ENCODE measurements at places on chromosomes 4 and X.

DNA sequence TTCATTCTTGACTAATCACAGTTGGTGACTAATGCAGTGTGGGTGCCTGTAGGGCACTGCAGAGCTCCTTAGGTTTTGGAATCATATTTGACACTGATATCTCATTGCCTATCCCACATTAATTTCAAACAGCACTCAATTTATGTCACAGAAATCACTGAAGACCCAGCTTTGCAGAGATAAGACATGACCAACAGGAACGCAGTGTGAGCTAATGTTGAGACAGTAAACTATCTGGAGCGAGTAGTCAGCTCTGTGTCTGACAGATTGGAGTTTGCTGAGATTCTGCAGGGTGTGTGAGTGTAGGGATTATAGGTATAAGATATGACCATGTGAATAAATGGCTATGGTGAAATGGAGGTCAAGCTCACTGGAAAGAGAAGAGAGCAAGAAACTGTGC, 1586.1 kb upstream of the AGA start:
- no peak for DNase-seq

DNA sequence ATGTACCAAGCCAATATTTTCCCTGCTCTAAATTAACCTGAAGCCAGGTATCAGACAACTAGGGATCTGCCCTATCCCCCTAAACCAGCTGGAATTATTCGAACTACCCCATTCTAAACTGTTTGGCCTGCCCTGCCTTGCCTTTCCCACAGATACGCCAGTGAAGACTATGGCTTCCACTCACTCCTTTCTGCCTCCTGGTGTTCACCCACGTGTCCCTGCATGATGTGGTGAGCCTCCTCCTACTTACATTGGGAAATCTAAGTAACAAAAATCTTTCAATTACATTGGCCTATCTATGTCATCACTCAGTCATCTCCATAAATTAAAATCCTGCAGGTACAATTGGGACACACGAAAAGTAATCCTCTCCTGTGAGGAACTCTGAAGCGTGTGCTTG, 6.1 kb upstream of the LDOC1 start:
- DNase-seq = no peak

- DNase-seq = no peak
Observed at GRCh38 chr4:70564033-70564432, 28.0 kb upstream of the AMBN start.

DNA sequence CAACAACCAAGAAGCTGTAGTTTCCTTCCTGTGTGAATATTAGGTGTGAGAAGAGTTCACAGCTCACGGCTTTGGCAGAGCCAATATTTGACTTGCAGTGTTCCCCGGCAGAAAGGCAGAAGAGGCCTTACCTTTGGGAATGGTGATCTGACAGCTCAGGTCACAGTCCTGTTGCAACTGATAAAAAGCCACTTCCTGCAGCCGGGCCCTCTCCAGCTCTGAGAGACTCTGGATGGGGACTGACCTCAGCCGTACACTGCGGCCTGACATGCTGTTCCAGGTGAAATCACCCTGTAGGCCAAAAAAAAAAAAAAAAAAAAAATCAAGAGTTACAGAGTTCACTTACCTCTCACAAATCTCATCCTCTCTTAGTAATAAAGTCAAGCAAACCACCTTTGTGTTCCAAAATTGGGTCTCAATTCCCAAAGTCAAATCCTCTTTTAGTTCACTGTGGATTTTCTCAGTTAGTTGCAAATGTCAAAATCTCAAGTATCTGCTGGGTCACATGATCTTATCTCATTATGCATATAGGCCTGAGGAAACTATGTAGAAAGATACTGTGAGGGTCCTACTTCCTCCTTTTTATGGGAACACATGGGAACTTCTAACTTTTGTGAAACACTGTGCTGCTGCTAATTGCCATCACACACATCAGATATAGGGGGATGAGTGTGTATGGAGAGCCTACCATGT, 38.6 kb upstream of the AMELX start:
- no peak for DNase-seq

DNA sequence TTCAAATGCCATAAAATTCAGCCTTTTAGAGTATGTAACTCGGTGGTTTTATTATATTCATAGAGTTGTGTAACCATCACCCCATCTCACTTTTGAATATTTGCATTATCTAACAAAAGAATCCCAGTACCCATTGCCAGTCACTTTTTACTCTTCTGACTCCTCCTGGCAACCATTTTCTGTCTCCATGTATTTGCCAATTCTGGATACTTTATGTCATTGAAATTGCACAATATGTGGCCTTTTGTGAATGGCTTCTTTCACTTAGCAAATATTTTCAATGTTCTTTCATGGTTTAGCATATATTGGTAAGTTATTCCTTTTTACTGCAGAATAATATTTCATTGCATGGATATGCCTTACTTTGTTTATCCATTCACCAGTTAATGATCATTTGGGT, 79.9 kb downstream of the SLIT2 start:
- no peak for DNase-seq

DNA sequence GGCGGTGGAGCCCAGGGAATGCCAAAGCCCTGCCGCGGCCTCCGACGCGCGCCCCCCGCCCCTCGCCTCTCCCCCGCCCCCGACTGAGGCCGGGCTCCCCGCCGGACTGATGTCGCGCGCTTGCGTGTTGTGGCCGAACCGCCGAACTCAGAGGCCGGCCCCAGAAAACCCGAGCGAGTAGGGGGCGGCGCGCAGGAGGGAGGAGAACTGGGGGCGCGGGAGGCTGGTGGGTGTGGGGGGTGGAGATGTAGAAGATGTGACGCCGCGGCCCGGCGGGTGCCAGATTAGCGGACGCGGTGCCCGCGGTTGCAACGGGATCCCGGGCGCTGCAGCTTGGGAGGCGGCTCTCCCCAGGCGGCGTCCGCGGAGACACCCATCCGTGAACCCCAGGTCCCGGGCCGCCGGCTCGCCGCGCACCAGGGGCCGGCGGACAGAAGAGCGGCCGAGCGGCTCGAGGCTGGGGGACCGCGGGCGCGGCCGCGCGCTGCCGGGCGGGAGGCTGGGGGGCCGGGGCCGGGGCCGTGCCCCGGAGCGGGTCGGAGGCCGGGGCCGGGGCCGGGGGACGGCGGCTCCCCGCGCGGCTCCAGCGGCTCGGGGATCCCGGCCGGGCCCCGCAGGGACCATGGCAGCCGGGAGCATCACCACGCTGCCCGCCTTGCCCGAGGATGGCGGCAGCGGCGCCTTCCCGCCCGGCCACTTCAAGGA, at the start of gene FGF2:
TSS of gene FGF2 (plus strand) at position 279 of the 705 bp plus-strand sequence. CDS start at position 623, 344 bp downstream.
- no peak for DNase-seq

GRCh38 chr4:98638661-98639060, 19.8 kb downstream of the TSPAN5 start:
- DNase-seq = no peak

- DNase-seq = no peak
Observed at GRCh38 chr4:179755322-179755721, 2313.1 kb upstream of the AGA start.

DNA sequence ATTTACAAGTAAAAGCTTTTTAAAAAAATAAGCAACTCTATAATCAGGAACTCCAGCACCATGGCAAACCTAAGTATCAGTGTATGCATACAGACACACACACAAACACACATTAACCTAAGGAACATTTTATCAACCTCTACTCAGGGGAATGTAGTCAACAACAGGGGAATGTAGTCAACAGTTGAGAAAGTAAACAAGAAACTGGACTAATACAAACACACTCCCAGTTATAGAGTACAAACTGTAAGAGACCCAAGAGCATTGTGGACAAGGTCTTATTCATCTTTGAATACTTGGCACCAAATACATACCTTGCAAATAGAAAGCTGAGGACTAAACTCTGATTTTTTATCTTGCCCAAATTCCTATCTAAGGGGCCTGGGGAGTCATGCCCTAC, 36.2 kb downstream of the PAPSS1 start:
- no peak for DNase-seq

GRCh38 chr4:74483226-74483911, 38.4 kb downstream of the AREG start:
- no peak for DNase-seq

DNA sequence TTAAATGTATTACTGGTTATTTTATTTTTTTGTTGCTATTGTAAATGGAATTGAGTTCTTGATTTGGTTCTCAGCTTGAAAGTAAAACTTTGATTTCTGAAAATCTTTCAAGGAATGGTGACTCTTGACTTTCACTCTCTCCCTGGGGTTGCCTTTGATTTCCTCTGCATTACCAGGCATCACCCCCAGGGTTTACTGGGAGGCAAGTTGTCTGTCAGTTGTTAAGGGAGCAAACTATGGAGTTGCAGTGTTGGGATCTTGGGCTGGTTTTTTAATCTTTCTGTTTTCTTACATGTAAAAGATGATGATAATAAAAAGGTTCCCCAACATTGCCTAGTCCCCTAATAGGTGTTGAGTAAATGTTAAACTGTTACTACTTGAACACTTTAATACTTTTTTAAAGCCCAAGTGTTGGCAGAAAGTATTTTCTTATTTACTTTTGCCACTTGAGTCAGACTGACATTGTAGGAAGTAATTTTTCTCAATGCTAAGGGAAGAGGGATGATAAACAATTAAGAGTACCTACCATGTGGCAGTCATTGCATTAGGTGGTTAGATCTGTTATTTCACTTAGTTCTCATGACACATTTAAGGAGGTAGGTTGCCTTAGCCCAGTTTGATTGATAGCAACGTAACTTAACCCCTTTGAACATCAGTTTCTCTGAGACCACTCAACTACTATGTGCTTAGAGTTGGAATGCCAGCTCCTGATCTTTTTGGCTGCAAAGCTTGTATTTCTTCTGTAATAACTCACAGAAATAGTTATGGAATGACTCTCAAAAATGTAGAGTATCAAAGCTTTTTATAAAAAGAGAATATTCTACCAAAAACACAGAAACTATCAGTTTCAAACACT, 67.1 kb downstream of the DCLK2 start:
- DNase-seq = no peak

DNA sequence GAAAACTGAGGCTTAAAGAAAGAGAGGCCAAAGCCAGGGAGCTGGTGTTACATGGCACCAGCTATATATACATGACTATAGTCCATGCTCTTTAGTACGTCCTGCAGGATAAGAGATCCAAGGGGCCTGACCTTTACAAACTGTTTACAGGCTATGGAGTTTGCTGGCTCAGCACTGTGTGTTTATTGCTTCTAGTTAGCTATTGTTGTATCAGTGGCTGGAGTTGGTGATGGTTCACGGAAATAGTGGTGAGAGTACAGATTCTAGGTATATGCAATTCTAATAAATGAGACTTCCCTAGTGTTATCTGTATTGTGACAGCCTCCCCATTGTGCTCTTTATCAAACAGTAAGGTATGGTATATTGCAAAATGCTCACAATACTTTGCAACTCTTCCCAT, 46.5 kb downstream of the REPS2 start:
- no peak for DNase-seq

- no peak for DNase-seq
Observed at GRCh38 chrX:49762175-49762720, 66.5 kb upstream of the PAGE1 start.

GRCh38 chr4:41696131-41696530, 52.4 kb downstream of the PHOX2B start:
- DNase-seq = no peak

GRCh38 chr4:19239565-19239964, 1012.1 kb upstream of the SLIT2 start:
- no peak for DNase-seq

DNA sequence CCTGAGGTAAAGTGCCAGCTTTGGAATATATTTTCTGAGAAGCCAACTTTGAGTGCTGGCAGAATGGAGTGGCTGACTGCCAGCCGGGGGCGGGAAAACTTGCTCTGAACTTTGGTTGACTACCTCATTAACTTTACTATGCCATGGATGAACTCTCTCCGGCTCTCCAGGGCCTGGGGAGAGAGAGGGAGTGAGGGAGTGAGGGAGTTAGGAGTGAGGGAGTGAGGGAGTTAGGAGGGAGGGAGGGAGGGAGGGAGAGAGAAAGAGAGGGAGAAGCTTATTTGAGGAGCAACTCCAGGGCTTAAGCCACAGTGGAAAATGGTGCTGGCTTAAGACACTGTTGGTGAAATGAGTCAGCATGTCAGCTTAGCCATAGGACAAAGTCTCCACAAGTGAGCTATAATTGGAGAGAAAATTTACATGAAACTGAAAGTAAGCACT, 280.9 kb upstream of the RPS6KA3 start:
- no peak for DNase-seq

GRCh38 chr4:40214038-40214437, 17.2 kb downstream of the RHOH start:
- DNase-seq = no peak

- no peak for DNase-seq
Observed at GRCh38 chr4:25861280-25861950, 1.4 kb downstream of the SEL1L3 start.

DNA sequence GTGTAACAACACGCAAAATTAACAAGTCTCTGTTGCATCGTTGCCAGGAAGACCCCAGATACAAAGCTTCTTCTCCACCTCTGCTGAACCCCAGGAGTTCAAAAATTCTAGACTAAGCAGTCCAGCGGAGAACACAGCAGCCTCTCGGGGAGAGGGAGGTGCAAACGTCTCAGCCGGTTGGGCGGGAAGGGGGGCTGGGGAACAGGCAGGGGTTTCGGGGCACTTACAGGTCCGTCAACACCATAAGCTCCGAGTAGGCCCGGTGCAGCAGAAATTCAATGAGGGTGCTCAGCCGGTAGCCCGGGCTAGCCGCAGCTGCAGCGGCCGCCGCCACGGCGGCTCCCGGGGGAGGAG, 394 bp downstream of the MED14 start:
- no peak for DNase-seq

DNA sequence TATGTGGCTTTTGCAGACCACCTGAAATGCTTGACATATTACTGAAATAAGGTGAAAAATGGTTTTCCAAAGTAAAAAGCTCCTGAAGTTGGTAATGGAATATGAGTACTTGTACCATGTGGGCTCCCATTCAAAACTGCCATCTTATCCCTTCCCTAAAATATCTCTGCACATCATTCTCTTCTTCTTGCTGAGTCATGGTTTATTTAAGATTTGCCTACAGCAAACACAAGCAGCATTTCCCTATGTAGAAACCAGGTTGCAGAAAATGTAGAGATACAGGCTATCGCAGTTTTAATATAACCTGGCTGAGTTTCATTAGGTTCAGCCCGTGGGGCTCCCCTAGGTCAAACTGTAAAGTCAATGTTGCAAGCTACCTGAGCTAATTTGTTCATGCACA, 270.1 kb downstream of the NLGN4X start:
- DNase-seq = no peak

DNA sequence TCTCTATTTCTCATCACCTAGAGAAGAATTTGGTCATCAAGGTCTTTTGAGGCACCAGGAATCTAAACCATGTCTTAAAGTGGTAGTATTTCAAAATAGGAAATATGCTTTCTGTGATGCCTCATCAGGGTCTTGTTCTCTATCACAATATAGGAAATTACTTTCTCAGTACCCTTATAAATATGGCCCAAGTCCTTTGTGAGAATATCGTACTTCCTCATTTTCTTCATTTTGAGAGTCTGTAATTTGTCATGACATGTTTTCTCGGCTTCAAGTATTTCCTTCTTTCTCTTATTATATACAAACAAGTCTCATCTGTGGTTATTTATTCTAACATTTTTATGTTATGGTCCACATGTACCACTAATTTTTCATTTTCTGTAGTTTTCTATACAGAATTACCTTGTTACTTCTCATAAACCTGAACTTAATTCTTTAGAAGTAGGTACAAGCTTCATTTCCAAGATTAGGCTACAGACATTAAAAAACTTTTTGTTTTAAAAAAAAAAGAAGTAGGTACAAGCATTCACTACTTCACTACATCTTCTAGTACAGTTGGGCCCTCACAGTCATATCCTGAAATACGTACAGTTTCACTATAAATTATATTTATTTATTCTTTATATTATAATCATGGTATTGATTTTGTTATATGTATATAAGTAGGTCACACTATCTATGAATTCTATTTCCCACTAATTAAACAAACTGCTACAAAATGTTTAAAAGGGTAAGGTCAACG, 54.4 kb downstream of the KLHL13 start:
- DNase-seq = no peak
